Left renal pelvis (tissue), 4 donors: ENCODE measurements at places on chromosomes 6 and 20.
A peak's percentile ranks its signal among the peaks of the same experiment; 100 is the strongest.

DNA sequence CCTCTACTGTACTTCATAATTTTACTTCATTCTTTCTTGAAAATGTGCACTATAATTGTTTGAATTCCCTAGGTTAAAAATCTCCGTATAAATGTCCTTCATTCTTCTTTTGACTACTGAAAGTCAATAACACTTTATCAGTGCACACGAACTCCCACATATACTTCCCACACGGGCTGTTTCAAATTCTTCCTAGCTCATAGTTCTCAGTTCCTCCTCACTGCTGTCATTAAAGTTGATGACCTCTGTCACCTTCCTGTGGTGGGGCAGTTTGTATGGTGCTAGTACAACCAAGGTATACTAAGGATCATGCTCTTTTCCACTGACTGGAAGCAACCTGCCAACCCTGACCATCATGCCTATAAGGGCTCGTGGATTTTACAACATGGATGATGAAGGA lies 40.0 kb upstream of the CD2AP start:
- no peak for DNase-seq

DNA sequence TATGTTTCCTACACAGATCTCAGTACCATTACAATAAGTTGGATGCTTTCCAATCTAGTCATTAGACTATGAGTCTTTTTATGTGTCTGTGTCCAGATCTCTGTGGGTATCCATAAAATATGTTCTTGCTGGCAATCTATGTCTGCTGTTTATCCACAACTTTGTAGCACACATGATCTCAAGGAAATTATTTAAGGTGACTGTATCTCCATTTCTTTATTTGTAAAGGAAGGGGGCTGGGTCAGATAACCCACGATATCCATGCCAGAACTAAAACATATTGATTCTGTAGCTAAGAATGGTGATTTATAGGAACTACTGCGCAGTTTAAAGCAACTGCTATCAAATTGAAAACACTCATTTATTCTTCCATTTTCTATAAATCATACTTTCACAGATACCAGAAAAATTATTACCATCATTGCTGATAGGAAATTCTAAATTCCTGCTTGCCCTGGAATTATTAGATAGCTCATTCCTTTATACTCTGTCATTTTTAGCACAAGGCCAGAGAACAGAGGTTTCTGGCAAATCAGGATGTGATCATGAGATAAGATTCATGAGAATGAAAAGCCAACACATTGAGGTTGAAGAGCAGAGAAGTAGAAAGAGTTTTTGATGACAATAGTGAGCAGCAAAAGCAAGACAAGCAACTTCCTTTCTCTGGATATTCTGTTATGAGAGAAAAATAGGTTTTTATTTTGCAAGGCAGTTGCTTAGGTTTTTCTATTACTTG lies 851.4 kb upstream of the CITED2 start:
- no peak for DNase-seq

DNA sequence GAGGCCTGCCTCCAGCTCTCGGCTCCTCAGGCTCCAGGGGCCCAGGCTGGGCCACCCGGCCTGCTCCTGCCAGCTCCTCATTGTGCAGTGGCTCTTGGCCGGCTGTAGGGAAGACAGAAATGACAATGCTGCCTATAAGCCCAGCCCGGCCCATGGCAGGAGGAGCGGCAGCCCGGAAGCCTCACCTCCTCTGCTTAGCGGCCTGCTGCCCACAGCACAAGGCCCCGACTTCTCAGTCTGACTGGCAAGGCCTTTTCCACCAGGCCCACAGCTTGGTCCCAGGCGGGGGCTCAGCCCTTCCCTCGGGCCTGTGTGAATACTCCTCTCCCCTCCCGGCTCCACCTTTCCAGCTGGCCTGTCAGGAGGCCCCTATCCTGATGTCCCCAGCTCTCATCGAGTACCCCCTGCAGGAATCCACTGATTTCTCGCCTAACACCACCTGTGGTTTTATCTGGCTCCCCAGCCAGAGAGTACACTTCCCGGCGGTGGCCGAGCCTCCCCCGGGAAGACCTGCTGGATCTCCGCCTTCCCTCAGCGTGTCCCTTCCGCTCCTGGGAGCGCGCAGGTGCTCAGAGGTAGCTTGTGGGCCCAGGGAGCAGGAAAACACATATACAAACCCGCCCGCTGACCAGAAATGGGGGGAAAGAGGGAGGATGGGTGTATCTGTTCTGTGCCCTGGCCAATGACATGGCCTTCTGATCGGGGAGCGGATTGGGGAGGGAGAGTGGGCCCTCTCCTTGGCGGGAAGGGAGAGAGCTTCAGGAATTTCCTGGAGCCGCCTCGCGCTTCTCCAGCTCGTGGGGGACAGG lies 963 bp downstream of the DDRGK1 start:
- no peak for DNase-seq

DNA sequence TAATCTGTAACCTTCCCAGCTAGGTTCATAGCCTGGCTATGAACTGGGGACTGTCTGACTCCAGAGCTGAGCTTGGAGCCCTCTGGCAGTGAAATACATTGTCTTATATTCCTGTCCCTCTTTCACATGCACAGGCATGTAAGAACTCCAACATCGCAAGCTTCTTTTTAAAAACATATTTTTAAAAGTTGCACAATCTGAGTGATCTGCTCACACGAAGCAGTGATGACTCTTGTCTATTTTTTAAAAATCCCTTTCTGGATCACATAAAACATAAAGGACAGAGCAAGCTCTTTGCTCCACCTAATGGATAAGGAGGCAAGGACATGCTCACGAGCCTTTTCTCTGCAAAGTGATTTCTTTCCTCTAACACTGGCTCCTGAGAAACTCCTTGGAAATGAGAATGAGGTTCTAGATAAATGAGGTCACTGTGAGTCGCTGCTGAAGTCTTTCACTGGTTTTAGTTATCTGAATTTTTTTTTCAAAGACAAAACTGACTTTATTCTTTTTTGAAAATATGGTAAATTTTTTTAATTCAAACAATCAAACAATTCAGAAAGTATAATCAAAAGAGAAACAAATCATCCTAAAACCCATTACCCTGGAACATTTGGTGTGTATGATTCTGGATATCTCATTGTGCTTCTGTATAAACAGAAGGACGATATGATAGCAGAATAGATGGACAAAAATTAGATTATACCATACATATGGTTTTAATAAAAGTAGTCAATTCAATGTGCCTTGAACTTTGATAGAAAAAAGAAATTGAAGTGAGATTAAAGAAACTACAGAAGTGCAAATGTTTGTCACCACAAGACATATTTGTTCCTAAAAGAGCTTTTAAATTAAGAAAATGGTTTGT lies 30.8 kb downstream of the IL20RA start:
- no peak for DNase-seq

GRCh38 chr6:146582857-146583256 lies 15.9 kb upstream of the ADGB start:
- no peak for DNase-seq

DNA sequence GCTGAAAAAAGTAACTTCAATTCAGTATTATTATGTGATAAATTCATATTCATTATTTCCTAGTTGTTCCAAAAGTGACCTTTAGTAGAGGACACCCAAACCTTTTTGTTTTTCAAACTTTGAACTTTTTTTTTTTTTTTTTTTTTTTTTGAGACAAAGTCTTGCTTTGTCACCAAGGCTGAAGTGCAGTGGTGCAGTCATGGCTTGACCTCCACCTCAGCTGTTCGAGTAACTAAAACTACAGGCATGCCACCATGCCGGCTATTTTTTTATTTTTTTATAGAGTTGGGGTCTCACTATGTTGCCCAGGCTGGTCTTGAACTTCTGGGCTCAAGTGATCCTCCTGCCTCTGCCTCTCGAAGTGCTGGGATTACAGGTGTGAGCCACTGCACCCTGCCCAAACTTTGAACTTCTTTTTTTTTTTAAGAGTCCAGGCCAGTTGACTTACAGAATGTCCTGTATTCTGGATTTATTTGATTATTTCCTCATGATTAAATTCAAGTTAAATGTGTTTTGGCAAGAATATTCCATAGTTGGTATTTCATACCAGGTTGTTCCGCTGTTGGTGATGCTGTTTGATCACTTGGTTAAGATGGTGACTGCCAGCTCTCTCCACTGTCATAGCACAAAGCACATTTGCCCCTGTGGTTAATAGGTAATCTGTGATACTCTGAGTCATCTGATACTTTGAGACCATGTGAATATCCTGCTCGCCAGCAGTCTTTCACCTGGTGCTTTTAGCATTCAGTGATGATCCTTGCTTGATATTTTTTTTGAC lies 48.0 kb downstream of the VAPB start:
- DNase-seq: no peak

- no peak for DNase-seq
Observed at GRCh38 chr6:136307351-136307750, 17.7 kb upstream of the BCLAF1 start.

DNA sequence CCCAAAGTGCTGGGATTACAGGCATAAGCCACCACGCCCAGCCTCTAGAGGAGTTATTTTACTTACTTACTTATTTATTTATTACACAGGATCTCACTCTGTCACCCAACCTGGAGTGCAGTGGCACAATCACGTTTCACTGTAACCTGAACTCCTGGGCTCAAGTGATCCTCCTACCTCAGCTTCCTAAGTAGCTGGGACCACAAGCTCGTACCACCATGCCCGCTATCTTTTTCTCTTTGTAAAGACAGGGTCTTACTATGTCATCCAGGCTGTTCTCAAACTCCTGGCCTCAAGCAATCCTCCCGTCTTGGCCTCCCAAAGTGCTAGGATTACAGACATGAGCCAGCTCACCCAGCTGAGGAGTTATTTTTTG lies 1.6 kb upstream of the TRIB3 start:
- DNase-seq: no peak

DNA sequence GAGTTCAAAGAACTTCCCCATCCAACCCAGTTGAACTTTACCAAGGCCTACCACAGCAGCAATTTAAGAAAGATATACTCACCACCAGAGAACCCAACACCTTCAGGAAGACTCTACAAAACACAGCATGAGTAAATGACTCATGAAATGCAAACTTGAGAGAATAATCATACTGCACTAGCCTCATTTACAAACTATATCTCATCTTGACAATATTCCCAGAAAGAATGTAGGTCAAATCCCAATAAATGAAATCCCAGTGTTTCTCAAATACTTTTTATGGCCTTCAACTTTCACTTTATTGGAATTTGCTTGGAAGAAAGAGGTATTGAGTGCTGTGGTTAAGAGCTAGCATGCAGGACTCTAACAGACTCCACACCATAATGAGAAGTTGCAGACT lies 60.0 kb downstream of the FYN start:
- DNase-seq: no peak

DNA sequence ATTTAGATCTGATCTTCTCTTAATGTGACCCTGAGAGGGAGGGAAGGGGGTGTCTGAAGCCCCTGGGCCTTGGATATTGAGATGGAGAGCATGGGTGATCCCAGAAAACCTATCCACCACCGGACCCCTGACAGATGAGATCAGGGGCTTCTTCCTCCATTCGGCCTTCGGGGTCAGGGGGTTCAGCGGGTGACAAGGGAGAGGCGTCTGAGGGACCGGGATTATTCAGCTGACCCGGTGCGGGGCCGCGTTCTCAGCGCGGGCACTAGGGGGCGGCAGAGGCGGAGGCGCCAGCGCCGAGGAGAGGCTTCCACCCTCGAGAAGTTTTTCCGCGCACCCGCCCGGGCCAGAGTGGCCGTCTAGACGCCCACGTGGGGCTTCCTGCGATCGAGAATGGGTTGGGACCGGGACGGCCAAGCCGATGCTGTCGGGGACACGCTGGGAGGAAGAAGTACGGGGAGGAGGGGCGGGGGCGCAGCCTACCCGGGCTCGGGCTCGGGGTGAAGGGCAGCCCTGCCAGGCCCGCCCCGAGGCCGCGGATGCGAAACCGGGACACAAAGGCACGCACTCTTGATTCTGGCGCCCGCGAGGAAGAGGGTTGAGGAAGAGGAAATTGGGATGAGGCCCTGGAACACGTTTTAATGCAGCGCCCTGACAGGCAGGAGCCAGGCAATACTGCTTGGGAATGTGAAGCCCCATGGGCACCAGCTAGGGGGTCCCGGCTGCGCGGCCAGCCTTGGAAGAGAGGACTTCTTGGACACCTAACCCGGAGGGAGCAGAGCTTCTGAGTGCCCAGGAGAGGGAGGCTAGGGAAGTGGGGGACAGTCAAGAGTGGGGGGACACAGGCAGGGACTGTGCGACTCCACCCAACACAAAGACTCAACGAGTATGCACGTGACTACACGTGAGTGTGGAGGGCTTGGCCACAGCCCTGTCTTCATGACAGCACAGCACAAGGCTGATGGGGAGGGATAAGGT lies 30.6 kb downstream of the COL11A2 start:
- DNase-seq: peak; percentile 44

GRCh38 chr6:61622601-61623000 lies 663.4 kb downstream of the KHDRBS2 start:
- peak; percentile 19 for DNase-seq

DNA sequence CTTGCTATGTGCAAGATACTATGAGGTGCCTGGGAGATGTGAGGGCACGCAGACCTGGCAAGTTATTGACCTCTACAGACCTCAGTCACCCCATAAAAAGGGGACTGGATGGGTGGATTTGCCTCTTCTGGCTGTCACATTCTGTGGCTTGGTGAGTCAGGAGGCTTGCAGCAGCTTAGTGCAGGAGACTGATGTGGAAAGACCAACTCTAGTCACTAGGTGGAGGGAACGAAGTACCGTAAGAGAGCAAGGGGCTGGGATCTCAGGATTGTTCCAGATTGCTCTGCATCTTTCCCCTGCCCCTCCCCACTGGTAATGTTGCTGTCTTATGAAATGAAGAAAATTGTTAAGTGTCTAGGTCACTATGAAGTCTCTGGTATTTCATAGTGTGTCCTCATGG lies 3.3 kb downstream of the MAPRE1 start:
- no peak for DNase-seq

DNA sequence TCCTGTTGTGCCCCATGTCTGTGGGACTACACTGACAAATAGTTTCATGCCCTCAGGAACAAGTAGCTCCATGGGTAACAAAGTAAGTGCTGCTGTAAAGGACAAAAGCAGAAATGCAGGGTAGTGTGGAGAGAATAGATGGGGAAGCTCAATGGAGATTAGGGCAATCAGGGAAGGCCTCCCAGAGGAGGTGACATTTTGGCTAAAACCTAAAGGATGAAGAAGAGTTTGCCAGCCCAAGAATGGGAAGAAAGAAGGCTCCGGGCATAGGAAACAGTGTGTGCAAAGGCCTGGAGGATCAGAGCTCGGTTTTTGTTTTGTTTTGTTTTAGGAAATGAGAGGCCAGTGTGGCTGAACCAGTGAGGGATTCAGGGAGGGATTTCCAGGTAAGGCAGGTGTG lies 43.6 kb upstream of the FAM83D start:
- no peak for DNase-seq

DNA sequence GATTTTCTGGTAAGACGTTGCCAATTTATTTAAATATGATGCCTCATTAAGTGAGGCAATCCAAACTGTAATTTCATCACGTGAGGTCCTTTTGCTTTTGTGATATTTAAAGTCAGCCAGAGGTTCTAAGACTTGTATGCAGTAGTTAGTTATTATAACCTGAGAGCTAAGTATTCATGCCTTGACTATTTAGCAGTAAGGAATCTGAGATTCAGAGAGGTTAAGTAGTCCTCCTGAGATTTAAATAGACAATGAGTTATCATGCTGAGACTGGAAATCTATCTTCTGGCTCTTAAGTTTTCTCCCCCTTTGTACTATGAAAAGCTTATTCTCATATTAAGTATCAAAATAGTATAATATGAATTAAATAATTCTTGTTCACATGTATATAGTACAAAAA lies 158.0 kb downstream of the UTRN start:
- DNase-seq: no peak
